Activated T-helper 1 cell treated with anti-CD3 and anti-CD28 coated beads, Interleukin-12 subunit alpha, Interleukin-12 subunit beta, Interleukin-2, Interleukin-4 antibody, amounts not matched to agents 30 ng/mL and 10 ng/mL and 1 ng/mL, durations not matched to agents 14 hours and 24 hours and 36 hours (primary cell): ENCODE measurements at places on chromosomes 12 and 14.

DNA sequence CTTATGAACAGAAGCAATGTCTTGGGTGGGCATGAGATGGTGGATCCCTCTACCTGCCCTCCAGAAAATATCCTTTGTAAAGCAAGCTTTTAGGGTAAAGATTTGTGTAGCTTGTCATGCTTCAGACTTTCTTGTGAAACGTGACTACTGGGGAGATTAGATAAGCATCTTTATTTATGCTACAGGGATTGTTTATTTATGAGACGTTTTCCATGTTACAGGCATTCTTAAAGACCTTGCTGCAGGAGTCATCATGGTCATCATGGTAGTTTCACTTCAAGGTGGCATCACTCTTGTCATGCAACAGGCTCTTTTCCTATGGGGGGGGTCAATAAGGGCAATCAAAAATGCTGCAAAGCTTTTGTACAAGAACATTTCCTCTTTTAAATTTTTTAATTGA, 8.2 kb upstream of the MIS18BP1 start:
- DNase-seq: no peak

DNA sequence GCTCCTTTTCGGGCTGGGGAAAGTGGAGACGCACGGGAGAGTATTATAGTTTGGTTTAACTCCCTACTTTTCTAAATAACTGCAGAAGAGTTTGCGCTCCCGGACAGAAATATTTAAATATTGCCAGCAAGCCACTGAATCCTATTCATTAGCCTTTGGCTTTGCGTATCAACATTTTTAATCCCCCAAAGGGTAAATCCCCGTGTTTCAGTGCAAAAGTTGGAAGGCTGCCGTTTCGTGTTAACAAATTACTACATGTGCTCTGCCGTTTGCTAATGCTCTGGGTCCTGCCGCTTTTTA, 372 bp upstream of the DPF3 start:
- no peak for DNase-seq

DNA sequence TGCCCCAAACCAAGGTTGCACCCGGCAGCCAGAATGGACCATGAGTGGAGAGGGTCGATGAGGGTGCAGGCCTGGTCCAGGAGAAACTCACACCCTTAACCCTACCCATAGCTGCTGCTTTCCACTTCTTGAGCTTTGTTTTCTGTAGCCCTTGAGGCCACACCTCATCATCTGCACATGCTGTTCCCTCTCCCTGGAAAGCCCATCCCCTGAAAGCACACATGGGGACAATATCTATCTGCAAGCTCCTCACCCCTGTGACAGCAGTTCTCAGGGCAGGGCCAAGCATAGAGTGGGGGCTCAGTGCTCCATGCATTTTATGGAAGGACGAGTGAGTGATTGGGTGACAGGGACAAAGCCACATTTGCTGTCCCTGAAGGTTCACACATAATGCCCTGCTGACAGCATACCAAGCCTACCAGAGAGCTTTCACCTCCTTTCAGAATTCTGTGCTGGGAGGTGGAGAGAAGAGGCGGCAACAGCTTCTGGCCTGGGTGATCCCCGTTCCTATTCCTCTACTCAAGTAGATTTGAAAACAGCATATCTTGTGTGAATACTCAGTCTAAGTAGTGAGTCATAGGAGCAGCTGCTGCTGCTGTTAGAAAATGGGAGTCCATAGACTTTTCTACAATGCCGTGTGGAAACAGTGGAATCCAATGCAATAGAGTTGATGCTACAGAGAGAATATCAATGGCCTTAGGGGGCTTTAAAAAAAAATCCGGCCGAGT, 44.6 kb downstream of the SRGAP1 start:
- DNase-seq: no peak

GRCh38 chr12:108109504-108109903, 19.6 kb upstream of the WSCD2 start:
- no peak for DNase-seq

DNA sequence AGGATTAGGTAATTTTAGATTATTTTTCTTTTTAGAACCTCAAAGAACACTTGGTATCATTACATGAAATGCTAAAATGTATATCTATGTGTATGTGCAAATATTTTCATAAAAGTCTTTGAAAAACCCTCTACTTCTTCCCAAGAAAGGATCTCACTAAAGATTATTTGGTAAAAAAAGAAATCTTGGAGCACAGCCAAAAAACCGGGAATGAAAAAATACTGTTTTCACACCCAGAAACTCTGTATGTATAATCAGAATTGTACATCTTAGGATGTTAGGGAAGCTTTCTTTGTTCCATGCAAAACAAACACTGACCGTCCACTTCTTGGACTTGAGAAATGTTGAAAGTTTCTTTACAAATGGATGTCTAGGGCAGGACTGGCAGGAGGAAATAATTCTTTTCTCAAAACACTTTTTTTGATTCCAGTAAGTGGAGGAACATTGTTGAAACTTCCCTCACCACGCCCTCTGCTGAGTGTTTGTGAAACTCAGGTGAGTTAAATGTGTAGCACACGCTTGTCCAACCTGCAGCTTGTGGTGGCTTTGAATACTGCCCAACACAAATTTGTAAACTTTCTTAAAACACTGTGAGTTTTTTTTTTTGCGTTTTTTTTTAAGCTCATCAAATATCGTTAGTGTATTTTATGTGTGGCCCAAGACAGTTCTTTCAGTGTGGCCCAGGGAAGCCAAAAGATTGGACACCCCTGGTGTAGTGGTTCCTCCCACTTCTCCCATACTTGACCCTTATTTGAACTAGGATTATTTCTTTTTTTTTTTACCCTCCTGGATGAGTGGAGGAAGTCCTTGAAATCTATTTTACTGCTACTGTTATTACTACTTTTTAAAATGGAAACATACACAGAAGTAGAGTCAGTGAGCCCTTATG, 26.6 kb downstream of the FBXO34 start:
- DNase-seq: peak; percentile 24

- DNase-seq: peak; percentile 33
These were observed 1.1 kb upstream of the YY1 start for GRCh38 chr14:100237735-100238418.

- DNase-seq: no peak
These were observed 28.1 kb upstream of the IL22 start for GRCh38 chr12:68281322-68282077.

DNA sequence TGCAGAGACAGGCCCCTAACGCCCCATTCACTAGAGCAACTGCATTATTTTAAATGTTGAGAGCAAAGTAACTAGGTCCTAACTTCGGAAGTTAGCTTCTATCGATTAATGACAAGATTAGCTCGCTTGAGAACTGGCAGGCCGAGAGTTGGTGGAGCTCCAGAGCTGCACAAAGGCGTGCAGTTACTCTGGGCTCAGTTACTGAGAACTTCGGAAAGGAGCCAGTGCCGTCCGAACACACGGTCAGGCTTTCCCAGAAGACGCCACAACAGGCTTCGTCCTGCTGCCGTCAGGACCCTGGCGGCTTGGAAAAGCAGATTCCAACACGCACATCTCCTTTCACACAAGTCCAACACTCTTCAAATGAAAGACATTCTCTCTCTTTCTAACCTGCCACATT, 45.4 kb upstream of the TESC start:
- no peak for DNase-seq

DNA sequence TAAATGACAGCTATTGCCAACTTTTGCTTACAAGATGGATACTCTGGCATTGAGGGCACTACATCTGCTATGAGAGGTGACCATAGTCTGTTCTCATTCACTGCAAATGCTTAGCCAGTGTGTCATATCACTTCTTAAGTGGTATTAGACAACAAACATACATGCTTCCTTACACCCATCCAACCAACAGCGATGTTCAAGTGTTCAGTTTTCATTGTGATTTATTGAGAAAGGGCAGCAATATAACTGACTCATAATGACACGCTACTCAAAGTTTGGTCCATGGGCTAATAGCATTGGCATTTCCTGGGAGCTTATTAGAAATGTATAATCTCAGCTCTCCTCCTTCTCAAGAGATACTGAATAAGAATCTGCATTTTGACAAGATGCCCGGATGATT, 181.7 kb downstream of the NPAS3 start:
- no peak for DNase-seq

GRCh38 chr12:114744691-114745090, 60.7 kb upstream of the TBX3 start:
- no peak for DNase-seq

DNA sequence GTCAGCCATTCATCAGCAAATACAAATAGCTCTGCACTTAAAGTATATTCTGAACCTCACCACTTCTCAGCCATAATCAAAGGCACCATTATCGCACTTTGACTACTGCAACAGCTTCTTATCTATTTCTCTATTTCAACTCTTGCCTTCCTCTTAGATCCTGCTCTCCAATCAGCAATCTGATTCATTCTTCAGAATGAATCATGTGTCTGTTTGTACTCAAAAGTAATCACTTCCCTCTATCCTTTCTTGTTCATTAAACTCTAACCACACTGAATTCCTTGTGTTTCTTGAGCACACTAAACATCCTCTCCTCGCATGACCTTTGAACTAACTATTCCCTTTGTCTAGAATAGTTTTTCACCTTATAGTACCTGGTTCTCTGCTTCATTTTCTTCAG, 12.8 kb upstream of the OR4E1 start:
- DNase-seq: no peak

- DNase-seq: no peak
These were observed 31.6 kb downstream of the ACACB start for GRCh38 chr12:109147954-109148353.

- DNase-seq: no peak
These were observed 1268.2 kb upstream of the TMEM132C start for GRCh38 chr12:126998747-126999285.

DNA sequence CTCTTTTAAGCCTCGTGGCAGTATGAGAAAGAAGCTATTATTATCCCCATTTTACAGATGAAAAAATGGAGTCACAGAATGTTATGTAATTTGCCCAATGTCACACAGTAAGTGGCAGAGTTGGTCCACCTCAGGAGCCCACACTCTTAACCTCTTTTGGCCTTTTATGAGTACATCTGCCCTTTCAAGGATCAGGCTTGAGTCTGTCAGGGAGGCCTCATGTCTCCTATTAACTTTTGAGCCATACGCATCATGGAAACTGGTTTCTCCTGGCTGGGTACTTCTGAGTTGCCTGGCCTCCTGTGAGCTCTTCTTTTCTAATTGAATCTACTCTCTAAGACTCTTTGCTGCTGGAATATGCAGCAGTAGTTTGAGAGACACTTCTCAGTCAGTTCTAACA, 101.7 kb downstream of the BICD1 start:
- no peak for DNase-seq

- DNase-seq: no peak
These were observed 314.8 kb downstream of the SNAPC1 start for GRCh38 chr14:62076825-62077605.

- no peak for DNase-seq
These were observed 2.7 kb upstream of the CDKN1B start for GRCh38 chr12:12714276-12715021.

- DNase-seq: no peak
These were observed 336.4 kb downstream of the FOXG1 start for GRCh38 chr14:29102996-29103395.

GRCh38 chr14:102514987-102515733, 5.6 kb upstream of the ANKRD9 start:
- DNase-seq: no peak

- no peak for DNase-seq
These were observed 485 bp downstream of the SENP1 start for GRCh38 chr12:48105321-48105866.

DNA sequence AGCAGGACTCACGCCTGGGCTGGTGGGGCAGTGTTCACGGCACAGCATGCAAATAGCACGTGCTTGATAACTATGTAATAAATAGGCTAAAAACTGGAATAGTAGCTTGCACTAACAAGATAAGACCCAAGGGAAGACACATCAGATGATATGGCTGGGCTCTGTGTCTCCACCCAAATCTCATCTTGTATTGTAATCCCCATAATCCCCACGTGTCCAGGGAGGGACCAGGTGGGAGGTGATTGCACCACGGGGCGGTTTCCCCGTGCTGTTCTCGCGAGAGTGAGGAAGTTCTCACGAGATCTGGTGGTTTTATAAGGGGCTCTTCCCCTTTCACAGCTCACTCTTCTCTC, 46.9 kb downstream of the RIMBP2 start:
- DNase-seq: no peak

DNA sequence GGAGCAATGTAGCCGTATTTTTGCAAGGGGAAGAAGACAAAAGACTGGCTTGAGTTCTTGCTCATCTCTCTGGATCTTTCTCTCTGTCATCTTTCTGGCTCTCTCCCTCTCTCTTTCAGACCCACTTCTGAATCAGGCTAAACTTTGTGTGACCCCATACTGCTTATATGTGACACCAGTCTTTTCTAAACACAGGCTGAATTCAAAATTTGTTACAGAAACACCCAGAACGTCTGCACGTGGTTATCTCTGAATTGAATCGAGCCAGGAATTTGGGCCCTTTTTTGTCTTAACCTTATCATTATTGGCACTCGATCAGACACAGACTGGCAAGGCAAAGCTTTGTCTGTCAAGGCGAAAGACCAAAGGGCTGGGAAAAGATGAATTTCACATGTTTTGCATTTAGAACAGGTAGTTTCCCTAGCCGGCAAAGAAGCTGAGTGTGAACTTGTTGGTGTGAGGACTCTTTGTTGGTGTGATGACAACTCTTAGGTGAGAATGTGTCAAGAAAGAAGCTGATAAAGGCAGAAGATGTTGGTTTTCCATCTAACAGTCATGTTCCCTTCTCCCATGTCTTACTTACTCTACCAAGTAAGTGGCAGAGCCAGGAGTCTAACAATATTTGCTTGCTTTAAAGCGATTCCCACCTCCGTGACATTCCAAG, 150.2 kb upstream of the RFLNA start:
- DNase-seq: no peak

- DNase-seq: no peak
These were observed 39.6 kb upstream of the KLRD1 start for GRCh38 chr12:10268037-10268436.

DNA sequence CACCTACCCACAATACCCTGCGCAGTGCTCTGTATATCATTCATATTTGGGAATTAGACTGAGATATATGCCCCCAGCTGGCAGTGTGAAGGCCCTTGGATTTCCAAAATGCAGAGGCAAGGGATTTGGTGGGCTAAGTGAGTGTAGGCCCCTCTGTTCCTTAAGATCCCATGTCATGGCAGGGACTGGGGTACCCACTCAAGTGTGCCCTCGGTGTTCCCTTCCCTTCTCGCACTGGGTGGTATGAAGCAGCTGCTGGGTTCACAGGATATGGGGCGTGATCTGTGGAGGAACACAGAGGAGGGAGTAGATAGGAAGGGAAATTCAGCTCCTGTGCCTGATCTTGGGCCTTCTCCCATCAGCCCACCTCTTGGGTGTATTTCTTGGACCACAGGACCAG, 63.1 kb upstream of the VASH1 start:
- no peak for DNase-seq

- no peak for DNase-seq
These were observed 20.4 kb downstream of the MAP3K12 start for GRCh38 chr12:53478865-53479264.

DNA sequence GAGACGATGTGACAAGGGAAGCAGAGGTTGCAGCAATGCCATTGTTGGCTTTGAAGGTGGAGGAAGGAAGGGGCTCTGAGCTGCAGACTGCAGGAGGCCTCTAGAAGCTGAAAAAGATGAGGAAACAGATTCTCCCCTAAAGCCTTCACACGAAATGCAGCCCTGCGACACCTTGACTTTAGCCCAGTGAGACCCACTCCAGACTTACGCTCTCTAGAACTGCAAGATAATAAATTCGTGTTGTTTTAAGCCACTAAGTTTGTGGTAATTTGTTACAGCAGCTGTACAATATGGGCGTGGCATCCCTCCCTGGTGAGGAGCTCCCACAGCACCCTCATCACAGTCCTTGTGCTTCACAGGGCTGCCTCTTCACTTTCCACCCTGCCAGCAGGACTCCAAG, 53.2 kb downstream of the GOLGA5 start:
- DNase-seq: no peak

GRCh38 chr12:2160043-2160442, 107.3 kb downstream of the CACNA1C start:
- no peak for DNase-seq

GRCh38 chr12:117994551-117995438, 21.7 kb upstream of the RFC5 start:
- DNase-seq: no peak
